ENCODE measurements at places on chromosomes 16 and 17.
A peak's percentile ranks its signal among the peaks of the same experiment; 100 is the strongest.

- DNase-seq = peak; percentile 36
Observed at GRCh38 chr16:24504472-24505345, 34.7 kb upstream of the RBBP6 start.

DNA sequence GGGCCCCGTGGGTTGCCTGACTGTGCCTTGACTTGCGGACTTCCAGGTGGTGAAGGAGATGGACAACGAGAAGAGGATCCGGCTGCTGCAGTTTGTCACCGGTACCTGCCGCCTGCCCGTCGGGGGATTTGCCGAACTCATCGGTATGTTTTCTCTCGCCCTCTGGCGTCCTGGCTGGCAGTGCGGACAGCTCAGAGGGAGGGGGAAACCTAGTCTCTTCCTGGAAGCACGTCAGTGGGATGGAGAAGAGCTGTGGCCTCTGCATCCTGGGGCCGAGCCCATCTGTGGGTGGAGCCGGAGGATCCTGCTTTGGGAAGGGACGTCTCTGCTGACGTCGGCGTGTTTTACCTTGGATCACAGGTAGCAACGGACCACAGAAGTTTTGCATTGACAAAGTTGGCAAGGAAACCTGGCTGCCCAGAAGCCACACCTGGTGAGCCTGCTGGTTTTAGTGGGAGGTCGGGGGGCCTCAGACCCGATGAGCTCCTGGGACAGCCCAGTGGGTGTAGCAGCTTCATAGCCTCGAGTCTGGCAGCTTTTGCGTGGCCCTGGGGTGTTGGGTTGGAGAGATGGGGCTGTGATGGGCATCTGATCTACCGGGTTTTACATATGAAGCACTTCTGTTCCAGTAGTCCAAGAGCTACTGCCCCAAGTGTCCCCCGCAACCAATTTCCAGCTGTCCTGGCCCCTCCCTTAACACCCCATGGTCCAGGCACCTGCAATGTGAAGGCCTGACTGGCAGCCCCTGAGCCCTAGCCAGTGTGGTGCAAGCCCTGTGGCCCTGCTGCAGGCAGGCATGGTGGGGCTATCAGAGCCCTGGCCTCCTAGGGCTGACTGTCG, 11.9 kb upstream of the CLEC18A start:
- DNase-seq = no peak

DNA sequence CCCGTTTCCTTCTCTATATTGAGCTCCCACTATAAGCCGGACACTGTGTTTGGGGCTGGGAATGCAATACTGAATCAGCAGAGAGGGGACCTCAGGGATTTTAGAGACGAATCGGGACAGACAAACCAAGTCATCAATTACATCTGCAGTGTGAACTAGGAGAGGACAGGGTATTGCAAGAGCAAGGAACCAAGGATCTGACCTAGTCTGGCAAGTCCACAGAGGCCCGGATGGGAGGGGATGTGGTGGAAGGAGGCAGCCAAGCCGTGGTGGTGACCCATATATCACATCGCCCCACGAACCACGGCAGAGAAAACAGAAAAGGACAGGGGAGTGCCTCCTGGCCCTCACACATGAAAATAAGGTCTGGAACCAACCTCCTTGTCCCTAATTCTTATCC, 28.1 kb upstream of the NXPH3 start:
- no peak for DNase-seq

GRCh38 chr17:70076831-70077230, 1.8 kb downstream of the KCNJ16 start:
- no peak for DNase-seq

DNA sequence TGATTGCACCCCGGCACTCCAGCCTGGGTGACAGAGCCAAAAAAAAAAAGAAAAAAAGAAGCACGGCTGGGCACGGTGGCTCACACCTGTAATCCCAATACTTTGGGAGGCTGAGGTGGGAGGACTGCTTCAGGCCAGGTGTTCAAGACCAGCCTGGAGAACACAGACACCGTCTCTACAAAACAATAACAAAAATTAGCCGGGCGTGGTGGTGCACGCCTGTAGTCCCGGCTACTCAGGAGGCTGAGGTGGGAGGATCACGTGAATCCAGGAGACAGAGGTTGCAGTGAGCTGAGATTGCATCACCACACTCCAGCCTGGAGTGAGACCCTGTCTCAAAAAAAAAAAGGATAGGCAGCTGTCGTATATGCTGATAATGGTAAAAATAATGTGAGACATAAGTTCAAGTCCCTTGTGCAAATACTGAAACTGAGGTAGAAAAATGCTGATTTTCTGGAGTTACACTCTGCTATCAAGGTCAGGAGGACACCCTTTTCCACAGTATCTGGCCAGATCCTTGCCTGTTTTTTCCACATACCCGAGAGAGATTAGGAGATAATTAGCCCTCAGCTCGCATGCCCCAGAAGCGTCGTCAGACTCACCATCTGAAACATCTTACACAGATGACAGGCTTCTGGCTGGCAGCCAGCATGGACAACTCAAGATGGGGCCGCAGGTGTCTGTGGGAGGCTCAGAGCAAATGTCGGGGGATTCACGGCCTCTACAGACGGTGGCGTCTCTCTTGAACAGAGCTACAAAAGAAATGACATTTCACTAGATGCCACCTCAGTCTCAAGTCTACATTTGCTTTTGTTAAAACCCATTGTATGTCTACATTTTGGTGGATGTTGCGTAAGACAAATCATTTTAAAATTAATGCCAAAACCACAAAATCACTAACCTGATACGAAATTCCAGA, 36.8 kb downstream of the WDR45B start:
- DNase-seq = peak; percentile 77

- DNase-seq = no peak
Observed at GRCh38 chr17:67208232-67208631, 36.8 kb downstream of the HELZ start.

Data from NCI-H524 (cell line).